ENCODE measurements at places on chromosomes 12 and 14.

DNA sequence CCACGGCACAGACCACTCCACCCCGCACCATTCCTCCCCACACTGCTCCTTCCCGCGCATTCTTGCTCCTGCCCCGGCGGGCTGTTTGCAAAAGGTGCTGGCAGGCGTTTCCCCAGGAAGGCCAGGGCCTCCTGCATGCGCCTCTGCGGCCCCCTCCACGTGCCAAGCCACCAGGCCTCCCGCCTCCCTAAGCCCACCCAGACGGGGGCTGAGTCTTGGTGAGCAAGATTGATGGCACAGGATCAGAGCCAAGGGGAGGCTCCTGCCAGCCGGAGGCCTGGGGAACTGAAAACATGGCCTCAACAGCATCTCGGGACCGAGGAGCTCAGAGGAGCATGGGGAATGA lies 328.3 kb upstream of the DIO3 start:
- DNase-seq, result no peak

- peak; percentile 83 for DNase-seq
These were observed 5.5 kb downstream of the ITGA5 start for GRCh38 chr12:54413284-54414190.

DNA sequence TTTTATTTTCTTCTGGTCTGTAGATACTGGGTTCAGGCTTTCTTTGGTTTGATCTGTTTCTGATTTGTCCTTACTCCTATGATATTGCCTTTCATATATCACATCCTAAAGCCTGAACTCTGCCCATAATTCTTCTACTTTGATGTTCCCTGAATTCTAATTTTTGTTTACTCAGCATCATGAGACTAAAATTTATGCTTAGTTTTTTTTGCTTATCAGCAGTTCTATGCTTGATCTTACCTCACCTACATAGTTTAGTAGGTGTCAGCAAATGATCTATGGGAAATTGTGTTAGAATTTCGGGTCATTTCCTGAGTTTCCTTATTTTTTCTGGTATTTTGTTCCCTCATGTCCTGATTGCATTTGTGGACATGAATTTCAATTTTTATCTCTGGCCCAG lies 94.2 kb downstream of the TMEM117 start:
- DNase-seq, result no peak

- DNase-seq, result no peak
These were observed 129.5 kb downstream of the FBXL14 start for GRCh38 chr12:1464925-1465324.

DNA sequence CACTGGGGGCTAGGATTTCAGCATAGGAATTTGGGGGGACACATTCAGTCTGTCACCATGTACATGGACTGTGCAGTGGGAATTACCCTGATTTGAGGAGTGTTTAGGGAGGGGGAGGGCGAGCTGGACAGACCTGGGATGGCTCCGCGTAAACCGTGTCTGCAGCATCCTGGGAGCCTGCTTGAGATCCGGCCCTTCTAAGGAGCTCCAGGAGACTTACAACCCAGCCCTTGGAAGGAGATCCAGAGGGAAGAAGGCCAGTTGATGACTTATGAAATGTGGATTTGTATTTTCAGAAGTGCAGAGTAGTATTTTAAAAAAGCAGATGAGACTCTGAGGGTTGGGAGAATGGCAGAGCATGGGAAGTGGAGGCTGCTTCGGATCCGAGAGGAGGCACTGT lies 153.2 kb downstream of the CACNA1C start:
- no peak for DNase-seq

DNA sequence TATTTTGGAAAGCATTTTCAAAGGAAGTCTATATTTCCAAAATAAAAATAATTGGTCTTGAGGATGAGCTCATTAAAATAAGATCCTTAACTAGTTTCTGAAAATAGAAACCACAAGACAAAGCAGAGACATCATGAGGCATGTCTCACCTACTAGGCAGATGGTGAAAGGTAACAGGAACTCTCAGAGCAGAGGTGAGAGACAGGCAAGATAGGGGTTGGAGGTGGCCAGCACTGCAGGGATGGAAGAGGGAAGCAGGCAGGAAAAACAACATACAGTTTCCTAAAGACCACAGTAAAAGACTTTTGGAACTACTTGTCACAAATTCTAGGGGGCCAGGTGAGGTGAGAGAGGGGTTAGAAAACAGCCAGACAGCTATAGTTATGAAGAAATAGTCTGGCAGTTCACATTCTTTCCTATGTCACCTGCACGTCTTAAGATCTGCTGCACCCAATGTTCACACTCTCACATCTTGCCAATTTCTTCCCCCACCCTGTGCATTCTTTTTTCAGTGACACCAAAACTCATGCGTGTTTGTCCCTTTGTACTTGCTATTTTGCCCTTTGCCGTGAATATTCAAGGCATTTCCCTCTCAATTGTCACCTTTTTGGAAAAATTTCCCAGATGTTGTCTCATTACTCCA lies 341.7 kb upstream of the KITLG start:
- no peak for DNase-seq

DNA sequence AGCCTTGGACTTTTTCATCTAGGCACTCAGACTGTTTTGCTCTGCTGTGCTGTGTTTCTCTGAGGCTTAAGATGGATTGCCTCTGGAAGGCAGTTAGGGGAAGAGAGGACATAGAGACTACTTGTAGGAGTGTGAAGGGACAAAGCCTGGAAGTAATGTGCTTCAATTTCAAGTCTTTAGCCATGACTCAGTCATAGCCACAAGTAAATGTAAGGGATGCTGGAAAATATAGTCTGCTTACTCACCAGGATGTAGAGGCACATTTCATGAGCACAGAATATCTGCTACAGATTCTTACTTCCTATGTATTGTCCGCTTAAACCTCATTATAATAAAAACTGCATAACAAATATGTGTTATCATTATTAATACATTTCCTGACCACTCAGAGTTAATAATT lies 794.3 kb upstream of the NOVA1 start:
- no peak for DNase-seq

DNA sequence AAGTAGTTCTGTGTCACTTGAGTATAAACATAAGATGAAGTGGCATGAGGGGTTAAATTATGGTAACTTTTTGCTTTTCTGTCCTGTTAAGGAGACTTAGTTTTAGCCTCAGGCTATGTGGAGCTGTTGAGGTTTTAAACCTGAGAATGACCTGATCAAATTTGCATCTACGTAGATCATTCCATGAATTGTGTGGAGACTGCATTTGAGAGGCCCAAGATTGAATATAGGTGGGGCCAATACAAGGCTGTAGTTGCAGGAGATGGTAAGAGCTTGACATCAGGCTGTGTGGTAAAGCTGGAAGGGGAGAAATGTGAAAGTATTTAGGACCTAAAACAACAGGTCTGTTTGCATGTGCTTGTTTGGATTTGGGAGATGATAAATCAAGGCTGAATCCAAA lies 249.5 kb downstream of the SLC16A7 start:
- no peak for DNase-seq

DNA sequence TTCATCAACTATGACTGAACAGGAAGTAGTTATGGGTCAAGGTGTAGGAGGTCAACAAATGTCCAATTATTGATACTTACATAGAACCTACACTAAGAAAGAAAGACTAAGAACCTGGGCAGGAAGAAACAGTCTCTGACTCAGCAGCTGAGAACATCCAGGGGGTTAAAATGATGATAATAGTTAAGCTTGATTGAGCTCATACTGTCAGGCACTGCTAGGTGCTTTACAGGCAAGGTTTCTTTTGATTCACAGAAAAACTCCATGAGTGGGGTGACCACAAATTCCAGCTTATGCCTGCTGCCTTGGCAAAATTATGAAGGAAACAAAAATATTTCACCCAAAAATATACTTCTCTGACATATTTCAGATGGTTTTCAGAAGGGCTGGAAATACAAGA lies 75.0 kb downstream of the ACADS start:
- DNase-seq, result no peak

- DNase-seq, result no peak
These were observed 5.3 kb downstream of the ISCU start for GRCh38 chr12:108567406-108568337.

DNA sequence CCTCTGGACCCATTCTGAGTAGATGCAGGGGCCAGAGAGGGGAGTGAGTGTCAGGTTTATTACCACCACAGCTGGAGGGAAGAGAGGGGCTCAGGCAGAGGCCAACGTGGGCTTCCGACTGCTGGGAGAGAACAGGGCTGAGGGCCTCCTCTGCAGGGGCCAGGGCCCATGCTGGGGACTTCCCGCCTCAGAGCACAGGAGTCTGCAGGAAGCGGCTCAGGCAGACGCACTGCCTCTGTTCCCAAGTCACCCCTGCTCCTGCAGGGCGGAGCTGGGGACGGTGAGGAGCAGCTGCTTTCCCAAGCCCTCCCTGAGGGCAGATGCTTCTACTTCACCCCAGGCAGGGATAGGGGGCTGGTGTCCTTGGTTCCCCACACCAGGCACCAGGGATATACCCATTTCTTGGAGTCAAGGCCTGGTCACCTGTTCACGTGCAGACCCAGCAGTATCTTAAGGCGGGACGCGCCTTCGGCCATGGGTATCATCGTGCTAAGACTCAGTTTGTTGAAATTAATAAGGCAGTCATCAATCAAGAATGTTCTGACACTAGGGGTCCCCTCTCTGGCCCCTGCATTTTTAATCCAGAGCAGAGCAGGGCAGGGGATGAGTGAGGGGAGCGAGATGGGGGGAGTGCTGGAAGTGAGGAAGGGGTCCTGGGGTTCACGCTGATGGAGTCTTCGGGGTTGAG lies 100.0 kb downstream of the PIWIL1 start:
- no peak for DNase-seq

- no peak for DNase-seq
These were observed 1026.1 kb downstream of the FSCB start for GRCh38 chr14:43480976-43481375.

DNA sequence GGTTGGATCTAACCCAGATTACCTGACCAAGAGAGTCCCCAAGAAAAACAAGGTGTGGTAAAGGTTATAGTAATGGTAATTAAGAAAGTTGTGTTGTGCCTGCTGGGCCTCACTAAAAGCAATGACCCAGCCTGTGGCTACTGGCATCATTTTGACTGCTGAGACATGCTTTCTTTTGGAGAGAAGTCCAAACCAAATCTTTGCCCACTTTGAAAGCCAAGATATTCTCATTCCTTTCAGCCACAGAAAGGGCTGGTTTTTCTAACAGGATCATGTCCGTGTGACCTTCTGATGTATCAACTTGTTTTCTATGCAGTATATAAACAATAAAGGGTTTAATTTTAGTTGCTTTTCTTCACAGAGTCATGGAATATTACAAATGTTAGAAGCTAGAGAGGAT lies 388.6 kb downstream of the RAD51B start:
- no peak for DNase-seq

GRCh38 chr12:68349220-68349621 lies 17.1 kb upstream of the MDM1 start:
- no peak for DNase-seq

GRCh38 chr12:40820794-40821484 lies 128.7 kb downstream of the CNTN1 start:
- no peak for DNase-seq

DNA sequence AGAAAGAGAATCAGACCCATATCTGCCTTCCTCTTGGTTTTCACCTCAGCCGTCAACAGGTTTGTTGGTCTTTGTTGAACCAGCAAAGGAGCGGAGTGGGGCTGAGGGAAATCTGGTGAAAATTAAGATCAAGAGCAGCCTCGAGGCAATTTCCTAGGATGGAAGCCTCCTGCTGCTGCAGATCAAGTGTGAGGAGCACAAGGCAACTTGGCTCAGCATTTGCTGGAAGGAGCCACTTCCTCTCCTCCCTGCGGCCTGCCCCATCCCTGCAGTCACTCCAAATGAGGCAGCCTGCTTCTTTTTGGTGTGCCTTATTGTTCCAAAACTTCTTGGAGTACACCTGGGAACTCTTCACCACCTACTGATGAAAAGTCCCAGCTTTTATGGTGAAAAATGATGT lies 4.9 kb downstream of the TC2N start:
- no peak for DNase-seq

- DNase-seq, result no peak
These were observed 20.8 kb downstream of the ESRRB start for GRCh38 chr14:76396714-76397187.

DNA sequence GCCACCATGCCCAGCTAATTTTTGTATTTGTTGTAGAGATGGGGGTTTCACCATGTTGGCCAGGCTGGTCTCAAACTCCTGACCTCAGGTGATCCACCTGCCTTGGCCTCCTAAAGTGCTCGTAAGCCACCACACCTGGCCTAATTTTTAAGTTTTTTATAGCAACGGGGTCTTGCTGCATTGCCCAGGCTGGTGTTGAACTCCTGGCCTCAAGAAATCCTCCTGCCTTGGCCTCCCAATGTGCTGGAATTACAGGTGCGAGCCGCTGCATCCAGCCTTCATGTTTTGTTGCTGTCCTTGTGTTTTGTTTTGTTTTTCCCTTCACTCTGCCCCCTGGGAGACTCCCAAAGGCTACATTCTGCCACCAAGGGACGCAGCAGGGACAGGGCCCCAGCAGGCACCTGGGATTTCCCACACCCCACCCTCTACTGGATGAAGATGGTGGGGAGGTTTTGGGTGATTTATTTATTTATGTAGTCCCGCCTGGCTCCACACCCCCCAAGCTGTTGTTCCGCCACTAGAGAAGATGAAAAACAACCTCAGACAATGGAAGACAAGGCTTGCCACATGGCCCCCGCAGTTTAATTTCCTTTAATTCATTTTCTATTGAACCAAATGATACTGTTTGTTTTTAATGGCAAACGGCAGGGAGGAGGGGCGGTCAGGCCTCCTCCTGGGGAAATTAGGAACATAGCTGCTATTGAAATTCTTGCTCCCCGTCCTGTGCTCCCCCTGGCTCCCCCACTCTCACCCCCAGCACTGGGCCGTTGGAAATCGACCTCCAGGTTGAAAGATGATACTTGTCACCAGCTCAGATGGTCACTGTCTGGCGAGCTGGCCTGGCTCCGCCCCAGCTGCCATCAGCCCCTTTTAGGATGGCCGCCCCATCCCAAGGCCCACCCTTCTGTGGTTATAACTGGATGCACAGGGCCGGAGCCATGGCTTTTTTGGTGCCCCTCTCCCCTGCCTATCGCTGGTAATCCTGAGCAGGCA lies 70.3 kb downstream of the RNFT2 start:
- DNase-seq, result no peak

GRCh38 chr14:91100102-91100501 lies 13.8 kb upstream of the DGLUCY start:
- no peak for DNase-seq

- DNase-seq, result no peak
These were observed 1.2 kb downstream of the TAPBPL start for GRCh38 chr12:6452944-6453630.

DNA sequence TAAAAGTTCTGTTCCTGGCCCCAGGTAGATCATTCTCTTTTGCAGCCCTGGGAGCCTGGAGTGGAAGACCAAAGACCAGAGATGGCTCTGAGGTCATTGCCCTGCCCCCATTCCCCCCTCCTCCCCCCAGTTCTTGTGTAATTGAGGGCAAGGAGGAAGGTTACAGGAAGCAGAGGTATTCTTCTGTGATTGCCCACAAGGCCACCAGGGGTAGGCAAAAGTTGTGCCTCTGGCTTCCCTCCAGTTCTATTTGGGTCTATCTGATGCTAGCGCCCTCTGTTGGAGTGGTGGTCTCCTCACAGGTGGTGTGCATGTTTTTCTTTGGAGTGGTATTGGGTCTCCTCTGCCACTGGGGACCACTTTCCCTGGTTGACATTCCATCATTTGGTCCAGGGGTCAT lies 41.2 kb upstream of the CRY1 start:
- peak; percentile 9 for DNase-seq
